ENCODE measurements at places on chromosomes 3 and 15.

GRCh38 chr3:169105561-169105960, 558.0 kb downstream of the MECOM start:
- no peak for DNase-seq

GRCh38 chr3:184039414-184039813, 7.9 kb downstream of the HTR3D start:
- no peak for DNase-seq

- peak; percentile 62 for DNase-seq
Measured at GRCh38 chr15:65189102-65189740, 4.1 kb upstream of the CLPX start.

DNA sequence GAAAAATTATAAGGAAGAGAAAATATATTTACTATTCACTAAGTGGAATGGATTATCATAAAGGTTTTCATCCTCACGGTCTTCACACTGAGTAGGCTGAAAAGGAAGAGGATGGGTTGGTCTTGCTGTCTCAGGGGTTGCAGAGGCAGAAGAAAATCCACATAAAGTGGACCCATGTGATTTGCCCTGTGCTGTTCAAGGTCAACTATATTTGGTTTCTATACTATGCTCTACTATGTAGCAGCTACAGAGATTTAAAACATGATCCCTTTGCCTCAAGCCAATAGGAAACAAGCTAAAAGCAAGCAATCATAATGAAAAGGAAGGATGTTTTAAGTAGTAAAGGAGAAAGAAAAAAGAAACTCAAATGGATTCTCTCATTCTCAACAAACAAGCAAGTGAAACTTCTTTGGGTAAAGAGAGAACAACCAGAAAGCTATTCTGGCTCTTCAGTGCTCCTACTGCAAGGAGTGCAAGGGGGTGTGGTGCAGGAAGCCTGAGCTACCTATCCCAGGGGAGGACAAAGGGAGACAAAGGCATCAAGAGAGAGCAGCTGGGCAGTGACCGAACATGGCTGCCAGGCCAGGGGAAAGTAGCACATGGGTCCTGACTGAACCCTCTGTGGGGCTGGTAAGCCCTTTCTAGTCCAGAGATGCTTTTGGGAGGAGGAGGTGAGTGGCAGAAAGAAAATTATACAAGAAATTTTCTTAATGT, 35.9 kb downstream of the SFMBT1 start:
- no peak for DNase-seq

GRCh38 chr3:45949432-45949831, 6.2 kb downstream of the CXCR6 start:
- DNase-seq = no peak

Data from fibroblast of skin of abdomen (primary cell).